ENCODE measurements at places on chromosomes 12 and 14.
A peak's percentile ranks its signal among the peaks of the same experiment; 100 is the strongest.

DNA sequence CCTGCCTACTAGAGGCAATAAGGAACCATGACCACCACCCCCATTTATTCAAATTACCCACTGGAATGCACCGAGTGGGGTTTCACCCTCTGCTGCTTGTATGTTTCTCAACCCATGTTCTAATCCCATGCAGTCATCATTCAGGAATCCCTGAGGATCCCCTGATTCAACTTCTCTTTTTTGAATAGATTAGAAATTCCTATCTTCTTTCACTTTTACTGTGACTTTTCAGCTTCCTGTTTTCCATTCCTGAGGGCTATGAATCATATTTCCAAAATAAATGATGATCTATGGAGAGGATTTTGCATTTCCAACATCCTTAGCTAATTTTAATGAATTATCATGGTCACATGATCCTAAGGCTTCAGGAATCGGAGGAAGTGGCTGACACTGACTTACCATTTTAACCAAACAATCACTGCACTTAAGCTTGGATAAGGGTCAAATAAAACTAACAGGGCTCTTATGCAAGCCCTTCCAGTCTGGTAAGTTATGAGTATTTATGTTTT is 19.4 kb upstream of the P2RX4 start:
- no peak for DNase-seq

GRCh38 chr12:20154052-20154451 is 214.3 kb upstream of the PDE3A start:
- no peak for DNase-seq

DNA sequence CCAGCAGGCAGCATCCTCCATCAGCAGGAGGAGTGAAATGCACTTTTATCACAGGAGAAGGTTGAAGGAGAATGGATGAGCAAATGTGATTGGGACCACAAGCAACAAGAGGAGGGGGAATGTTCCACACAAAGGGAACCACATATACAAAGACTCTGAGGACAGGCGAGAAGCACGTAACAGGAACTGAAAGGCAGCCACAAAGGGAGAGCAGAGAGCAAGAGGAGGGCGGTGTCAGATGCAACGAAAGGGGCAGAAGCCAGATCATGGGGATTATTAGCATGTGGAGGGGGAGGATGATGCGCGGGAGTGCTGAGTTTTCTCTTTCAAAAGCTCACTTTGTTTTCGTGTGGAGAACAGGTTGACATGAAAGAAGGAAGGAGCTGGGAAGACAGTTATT is 241.1 kb downstream of the SPTSSA start:
- DNase-seq, result peak; percentile 16

- no peak for DNase-seq
These were observed 13.5 kb upstream of the TNFAIP2 start for GRCh38 chr14:103109535-103110441.

GRCh38 chr14:64549016-64549415 is 745 bp upstream of the PPP1R36 start:
- no peak for DNase-seq

GRCh38 chr12:117662220-117662619 is 300.8 kb upstream of the NOS1 start:
- DNase-seq, result no peak

GRCh38 chr12:27553941-27554340 is 29.9 kb downstream of the PPFIBP1 start:
- DNase-seq, result no peak

DNA sequence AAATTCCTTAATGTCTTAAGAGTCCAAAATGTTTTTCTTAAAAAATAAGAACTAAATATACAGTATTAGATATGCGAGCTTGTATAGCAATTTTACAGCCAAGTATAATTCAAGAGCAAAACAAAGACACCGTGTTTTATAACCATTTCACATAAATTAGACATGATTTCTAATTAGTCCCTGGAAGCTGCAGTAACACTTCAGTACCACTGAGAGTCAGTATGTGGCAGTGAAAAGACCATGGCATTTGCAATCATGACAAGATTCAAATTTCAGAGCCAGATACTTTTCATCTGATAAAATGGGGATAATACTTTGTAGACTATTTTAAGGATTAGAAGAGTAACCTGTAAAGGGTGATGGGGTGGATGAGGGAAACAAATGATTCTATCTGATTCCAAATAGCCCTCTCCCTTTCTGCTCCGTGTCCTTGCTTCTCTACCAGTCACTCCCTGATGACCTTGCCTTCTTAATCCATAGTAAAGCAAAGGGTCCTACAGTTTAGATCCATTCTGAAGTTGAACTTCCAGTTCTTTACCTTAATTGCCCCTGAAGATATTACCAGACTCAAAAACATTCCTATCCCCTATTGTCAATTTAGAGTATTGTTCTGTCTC is 145.4 kb upstream of the ABCD2 start:
- DNase-seq, result no peak

GRCh38 chr12:121926874-121927706 is 8.7 kb downstream of the CFAP251 start:
- no peak for DNase-seq

GRCh38 chr14:105387530-105387922 is 10.8 kb upstream of the TEX22 start:
- no peak for DNase-seq

GRCh38 chr14:75427126-75427481 is 718 bp upstream of the JDP2 start:
- DNase-seq, result no peak

DNA sequence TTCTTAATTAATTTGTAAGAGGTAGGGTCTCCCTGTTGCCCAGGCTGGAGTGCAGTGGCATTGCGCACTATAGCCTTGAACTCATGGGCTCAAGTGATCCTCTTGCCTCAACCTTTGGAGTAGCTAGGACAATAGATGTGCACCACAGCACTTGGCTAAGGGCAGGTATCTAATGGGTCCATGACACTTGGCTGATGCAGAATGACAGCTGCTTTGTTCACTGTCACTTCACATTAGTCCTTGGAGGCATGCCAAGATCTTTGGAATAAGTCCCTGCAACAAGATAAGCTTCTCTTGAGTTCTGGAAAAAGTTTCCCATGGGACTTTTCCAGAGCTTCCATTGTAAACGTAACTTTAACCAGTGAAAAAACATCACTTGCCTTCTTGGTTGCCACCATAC is 23.4 kb downstream of the COQ6 start:
- DNase-seq, result no peak

DNA sequence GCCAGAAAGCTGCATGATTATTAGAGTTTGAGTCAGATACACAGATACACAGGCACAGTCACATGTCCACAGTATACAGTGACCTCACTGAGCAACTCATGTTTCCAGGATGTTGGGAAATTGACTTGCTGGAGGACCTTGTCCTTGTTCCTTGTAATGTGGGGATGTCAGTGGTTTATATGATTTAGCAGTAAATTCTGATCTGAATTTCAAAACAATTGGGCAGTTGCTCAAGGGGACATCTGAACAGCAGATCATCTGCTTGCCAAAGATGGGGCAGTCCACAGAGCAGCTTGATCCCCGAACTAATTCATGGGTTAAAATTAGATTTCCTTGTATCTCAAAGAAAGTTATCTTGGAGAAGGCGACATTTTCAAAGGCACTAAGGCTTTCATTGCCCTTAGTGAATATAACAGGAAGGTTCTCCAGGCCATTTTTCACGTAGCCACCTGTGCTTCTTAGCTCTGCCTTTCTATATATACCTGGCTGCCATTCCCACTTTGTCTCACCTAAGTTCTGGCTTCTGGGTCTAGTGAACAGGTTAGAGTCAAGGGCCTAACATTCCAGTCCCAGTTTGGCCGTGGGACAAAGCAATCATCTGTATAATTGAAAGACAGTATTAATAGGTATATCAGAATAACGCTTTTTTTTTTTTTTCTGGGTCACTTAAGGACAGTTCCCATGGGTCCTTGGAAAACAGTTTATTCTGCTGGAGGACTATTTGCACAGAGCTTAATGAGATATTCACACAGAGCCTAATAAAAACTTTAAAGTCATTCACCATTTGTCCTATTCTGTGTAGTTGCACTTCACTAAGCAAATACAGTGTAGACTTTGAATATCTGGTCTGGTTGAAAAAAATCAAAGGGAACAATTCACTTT is 64.9 kb upstream of the STRN3 start:
- DNase-seq, result no peak

DNA sequence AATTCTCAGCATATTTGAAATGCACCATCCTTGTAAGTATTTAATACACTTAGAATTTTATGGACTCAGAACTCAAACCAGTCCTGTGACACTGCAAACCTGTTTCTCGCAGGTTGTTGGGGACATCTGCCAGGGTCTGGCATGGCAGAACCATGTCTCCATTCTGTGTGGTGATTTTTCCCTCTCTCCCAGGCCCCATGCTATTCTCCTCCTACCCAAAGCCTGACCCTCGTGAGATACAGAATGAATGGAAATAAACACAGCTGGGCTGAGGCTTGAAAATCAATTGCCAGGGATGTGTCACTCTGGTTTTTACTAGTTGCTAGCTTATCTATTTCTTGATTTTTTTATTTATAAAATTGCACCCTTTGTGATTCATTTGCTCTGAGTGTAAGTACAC is 19.8 kb downstream of the TPH2 start:
- no peak for DNase-seq

- peak; percentile 64 for DNase-seq
These were observed 600 bp downstream of the PNN start for GRCh38 chr14:39175445-39176262.

- no peak for DNase-seq
These were observed 73.2 kb downstream of the CEP83 start for GRCh38 chr12:94386422-94386821.

DNA sequence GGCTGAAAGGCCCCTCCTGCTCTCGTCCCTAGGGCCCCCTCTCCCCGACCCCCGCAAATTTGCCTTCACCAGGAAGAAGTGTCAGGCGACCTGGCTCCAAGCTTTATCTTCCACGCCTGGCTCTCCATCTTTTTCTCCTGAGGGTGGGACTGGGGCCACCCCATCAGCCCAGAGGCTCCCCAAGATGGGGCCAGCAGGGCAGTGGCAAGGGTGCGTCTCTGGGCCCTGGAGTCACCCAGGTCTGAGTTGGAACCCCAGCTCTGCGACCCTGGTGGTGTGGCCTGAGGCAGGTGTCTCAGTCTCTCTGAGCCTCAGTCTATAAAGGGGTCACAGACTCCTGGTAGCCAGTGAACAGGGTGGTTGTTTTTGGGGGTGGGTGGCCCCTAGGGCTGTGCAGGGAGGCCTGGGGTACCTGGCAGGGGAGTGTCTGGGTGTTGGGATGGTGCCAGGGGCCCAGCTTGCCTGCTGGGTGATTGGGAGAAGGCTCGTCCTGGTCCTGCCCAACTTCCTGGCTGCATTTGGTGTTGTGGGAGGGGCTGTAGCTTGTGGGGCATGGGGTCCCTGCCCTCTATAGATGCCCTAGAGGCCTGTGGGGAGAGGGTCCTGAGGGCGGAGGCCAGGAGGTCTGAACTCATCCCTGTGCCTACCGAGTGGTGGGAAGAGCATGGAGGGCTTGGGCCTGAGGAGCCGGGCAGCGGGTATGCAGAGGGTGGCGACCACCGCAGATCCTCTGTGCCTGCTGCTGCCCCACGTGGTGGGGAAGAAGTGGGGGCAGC is 7.6 kb downstream of the KIF26A start:
- no peak for DNase-seq

- DNase-seq, result no peak
These were observed 9.6 kb downstream of the TSHR start for GRCh38 chr14:80965037-80965436.

- DNase-seq, result peak; percentile 91
These were observed at the start of gene ZFP36L1 for GRCh38 chr14:68792979-68793733. ZFP36L1 (minus strand) TSS chr14:68793067; CDS start chr14:68792938, 129 bp downstream.

DNA sequence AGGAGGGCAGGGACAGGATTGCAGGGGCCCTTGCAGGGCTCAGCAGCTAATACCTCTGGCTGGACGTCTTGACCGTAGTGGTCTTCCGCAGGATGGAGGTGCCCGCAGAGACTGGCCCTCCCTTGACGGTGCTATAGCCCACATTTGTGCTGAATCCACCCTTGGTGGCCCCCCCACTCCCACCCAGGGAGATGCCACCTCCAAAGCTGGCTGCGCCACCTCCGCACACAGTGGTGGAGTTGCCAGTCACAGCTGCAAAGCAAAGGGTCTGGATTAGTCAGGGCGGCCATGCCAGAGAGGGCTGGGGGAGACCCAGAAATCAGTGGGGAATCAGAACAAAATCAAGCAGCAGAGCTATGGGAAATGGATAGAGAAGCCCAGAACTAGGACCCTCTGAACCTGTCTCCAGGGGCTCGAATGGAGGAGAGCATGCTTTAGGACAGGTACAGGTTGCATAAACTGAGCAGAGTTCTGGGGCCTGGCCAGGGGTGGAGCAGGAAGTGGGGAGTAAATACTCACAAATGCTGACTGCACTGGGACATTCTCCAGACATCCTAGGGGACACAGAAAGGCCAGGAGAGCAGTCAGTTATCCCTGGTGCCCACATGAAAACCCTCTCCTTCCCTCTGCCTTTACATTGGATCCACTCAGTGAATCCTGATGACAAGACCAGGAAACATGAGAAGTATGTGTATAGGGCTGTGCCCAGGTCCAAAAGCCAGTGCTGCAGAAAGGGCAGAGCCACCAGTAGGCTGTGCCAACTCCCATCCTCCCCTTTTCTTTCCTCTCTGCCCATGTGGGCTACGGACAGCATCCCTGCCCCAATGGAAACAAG is 8.1 kb upstream of the KRT4 start:
- DNase-seq, result no peak

GRCh38 chr12:112584266-112584722 is 165.5 kb downstream of the PTPN11 start:
- DNase-seq, result no peak

- DNase-seq, result no peak
These were observed 440.3 kb downstream of the MED13L start for GRCh38 chr12:115837220-115837619.

DNA sequence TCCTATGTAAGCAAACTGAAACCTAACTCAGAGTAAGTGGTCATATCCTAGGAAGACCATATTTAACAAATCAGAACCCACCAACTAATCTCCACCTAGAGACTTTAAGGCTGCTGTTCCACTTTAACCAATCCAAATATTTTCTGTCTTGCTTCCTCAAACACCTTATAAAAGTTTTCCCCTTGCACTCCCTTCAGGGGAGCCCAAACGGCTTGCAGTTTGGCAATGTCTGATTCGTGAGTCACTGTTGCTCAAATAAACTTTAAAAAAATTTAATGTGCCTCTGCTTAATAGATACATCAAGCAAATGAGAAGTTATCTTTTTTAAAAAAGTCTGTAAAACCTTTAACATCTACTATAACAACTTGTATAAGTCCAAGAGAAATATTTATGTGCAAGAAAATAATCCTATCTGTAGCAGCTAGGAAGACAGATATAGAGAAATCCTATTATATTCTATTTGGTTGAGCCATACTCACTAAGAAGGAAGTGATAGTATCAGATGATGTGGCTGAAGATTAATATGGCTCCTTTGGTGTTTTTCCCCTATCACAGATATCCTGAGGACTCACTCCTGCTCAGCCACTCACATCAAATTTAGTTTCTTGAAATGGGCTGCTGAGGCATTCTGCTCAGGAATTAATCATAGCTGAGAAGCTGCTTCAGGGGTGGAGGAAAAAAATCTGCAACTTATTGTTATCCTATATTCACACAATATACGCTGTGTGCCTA is 65.1 kb upstream of the DUSP6 start:
- DNase-seq, result no peak

- DNase-seq, result no peak
These were observed 62.1 kb upstream of the GPATCH2L start for GRCh38 chr14:76089575-76089974.

GRCh38 chr14:65258391-65258790 is 154.1 kb upstream of the FUT8 start:
- no peak for DNase-seq

- DNase-seq, result no peak
These were observed 436.3 kb downstream of the TMTC2 start for GRCh38 chr12:83123039-83123438.
